ENCODE measurements at places on chromosomes 4 and X.

GRCh38 chrX:38805432-38806389, 4.5 kb downstream of the MID1IP1 start:
- peak; percentile 4 for DNase-seq

DNA sequence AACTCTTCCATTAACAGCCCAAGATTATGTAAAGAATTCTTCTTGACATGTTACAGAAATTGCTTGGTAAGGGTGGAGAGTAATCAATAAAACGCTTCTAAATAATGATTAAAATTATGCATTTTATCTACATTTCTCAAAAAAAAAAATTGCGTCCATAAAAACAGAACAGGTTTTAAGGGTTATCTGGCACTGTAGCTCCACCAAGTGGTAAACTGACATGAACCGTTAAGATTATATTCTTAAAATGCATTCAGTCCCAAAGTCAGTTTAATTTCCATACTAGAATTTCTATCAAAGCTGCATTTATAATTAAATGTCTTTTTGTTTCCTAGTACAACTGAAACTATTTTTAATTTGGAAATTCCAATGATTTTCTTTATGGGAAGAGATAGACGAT, 214.0 kb upstream of the UGT8 start:
- no peak for DNase-seq

- no peak for DNase-seq
These were observed 365.3 kb downstream of the MAPK10 start for GRCh38 chr4:85994576-85994975.

DNA sequence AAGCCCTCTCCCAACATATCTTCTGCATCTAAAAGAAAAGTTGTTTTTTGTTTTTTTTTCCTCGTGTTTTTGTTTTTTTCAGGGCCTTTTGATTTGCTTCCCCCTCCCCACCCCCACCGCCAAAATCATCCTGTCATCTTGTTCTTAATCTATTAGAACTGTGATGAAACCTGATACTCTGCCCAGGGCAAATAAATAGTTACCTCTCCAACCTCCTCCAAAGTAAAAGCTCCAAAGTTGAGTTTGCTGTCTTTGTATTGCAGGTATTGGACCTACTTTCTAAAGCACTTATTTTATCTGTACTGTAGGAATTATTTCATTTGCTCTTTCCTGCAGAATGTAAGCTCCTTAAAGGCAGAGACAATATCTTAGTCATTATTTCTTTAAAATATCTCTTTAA, 172.9 kb downstream of the SOWAHB start:
- no peak for DNase-seq

DNA sequence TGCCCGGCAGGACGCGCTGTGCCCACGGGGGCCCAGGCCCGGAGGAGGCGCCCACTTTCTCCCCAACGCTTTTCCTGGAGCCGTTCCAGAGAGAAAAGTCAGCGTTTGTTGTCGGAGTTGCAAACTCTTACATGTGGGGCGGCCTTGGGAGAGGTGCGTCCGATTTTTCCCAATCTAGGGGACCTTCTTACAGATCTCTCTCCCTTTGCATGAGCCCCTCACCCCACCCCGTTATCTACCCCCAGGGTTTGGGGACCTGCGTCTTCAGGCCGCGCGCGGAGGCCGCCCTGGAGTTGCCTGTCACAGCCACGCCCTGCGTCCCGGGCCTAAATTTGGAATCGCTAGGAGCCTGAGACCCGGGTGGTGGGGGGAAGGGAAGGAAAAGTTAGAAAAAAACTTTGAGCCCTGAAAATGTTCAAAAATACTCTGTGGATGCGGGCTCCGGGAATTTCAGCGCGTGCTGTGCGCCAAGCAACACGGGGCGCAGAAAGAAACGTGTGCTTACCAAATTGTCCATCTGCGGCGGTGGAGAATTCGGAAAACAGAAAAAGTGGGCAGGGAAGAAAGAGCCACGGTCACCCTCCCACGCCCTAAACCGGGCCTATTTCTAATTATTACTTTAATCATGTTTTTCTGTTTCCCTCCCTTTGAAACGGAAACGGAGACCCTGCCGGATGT, 587 bp downstream of the CD99 start:
- DNase-seq, result no peak

DNA sequence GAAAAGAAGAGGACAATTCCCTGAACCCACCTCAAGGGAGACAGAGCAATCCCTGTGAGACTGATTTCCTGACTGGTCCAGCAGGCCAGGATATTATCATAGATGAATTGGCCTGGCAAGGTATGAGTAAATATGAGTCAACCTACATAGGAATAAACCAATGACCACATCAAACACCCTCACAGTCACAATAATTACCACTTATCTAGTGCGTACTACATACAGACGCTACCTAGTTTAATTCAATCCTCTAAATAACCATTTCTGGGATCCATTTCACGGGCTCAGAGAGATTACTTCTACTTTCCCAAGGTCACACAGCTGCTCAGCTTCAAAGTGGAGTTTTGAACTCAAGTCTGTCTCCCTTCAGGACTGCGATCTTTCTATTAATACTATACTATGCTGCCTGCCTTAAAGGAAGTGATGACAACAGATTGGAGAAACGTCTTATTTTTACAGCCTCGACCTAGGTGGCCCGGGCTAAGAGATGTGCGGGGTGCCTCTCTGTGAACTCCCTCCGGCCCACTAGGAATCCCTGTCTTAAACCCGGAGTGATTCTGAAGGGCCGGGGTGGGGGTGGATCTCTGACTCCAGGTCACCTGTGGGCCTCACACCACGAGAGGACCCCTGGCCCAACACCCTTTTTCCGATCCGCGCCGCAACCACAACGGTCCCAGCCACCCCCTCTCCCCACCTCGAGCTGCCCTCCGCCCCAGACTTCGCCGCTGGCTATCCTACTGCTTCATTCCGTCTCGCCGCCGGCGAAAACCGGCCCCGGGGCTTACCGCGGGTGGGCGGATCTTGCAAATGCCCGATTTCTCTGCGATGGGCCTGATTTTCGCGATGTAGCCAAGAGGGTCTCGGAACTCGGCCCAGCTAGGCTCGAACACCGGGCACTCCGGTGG, 800 bp downstream of the KDM5C start:
- no peak for DNase-seq

All from DMS79 treated with DMSO at 0.1 percent for 48 hours (cell line).